ENCODE measurements at places on chromosomes 1 and 21.

GRCh38 chr1:104905322-104905721 lies 1155.6 kb downstream of the AMY1C start:
- DNase-seq = no peak

DNA sequence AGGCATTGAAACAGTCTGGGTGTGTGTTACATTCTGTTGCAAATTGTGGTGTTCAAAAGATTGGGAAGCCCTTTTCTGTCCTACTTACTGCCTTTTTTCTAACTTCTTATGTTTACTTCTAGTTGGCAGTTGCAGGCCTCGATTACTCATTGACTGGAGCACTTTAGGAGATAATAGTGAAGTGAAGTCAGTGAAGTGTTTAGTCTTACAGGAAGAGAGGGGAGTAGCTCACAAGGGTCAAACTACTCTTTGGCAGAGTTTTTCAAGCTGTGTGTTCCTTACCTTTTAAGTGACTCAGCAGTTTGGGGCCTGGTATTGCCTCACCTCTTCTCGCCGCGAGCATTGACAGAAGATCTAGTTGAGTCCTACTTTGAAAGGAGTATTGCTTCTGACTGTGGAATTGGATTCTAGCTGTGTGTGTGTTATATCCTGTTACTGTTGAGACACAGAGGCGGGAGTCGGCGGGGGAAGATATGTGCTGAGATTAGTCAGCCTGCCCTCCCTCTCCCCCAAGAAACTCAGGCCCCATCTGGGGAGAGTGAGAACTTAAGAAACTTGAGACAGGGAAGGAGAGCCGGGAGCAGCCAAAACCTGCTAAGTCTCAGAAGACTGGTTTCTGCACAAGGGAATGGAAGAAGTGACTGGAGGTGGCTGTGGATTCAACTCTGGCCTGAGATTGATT lies 19.3 kb downstream of the AHCYL1 start:
- DNase-seq = no peak

GRCh38 chr1:212254853-212255363 lies 30.3 kb upstream of the PPP2R5A start:
- DNase-seq = no peak

- no peak for DNase-seq
Measured at GRCh38 chr1:14296795-14297194, 301.7 kb upstream of the KAZN start.

DNA sequence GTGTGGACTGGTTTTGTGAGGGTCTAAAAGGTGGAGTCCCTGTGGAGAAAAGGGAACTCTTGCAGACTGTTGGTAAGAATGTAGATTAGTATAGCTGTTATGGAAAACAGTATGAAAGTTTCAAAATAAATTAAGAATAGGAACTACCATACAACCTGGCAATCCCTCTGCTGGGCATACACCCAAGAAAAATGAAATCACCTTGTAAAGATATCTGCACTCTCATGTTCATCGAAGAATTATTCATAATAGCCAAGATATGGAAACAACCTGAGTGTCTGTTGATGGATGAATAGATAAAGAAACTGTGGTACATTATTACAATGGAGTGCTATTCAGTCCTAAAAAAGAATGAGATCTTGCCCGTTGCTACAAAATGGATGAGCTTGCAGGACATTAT lies 109.6 kb downstream of the TBX19 start:
- DNase-seq = no peak

DNA sequence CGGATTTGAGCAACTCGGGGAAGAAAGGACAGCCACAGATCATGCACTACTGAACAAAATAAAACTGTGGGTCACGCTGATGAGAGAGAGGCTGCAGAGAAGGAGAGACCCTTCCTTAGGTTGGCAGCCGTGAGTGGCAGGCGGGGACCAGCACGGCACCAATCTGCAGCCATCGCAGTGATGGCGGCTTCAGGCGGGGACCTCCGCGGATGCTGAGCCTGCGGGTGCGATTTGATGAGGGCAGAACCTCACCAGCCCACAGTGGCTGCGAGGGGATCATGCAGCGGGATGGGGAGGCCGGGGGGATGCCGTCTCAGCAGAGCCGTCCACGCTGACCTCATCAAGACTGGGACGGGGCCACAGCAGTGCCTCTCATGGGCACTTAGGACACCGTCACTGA lies 11.8 kb downstream of the ITGB2 start:
- DNase-seq = no peak

DNA sequence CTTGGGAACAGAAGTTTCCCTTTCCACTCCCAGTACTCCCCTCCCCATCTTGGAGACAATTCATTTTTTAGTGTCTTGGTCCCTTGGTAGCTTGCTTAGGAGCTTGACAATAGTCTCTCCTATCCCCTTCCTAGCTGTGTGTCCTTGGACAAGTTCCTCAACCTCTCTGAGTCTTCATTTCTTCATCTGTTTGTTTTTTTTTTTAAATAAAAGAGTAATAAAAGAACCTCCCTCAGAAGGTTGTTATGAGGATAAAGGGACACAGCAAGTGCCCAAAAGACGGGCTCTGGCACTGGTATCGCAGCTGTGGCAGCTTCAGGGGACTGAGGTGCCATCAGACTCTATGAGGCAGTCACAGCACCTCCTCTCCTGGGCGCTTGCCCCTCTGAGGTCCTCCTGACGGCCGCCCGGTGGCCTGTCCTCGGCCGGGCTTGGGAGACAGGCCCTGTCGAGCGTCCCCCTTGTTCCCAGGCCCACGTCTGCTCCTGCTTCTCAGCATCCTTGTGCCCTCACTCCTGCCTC lies 689.2 kb downstream of the MATN1 start:
- DNase-seq = no peak

GRCh38 chr1:34777519-34778321 lies 3.3 kb upstream of the GJB3 start:
- no peak for DNase-seq

DNA sequence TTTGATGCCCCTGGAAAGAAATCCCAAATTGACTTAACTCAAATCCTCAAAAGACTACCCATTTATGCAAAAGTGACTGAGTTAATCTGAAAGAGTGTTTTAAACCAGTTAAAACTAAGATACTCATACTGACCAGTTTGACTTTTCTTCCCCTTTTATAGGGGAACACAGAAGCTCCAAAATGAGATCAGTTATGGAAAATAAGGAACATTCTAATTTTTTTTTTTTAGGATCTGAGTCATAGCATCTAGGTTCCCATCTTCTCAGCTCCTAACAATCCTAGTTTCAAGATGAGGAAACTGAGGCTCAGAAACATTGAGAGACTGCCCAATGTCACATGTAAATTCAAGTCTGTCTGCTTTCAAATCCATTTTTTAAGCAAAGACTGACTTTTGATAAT lies 231.1 kb upstream of the RUNX1 start:
- no peak for DNase-seq

DNA sequence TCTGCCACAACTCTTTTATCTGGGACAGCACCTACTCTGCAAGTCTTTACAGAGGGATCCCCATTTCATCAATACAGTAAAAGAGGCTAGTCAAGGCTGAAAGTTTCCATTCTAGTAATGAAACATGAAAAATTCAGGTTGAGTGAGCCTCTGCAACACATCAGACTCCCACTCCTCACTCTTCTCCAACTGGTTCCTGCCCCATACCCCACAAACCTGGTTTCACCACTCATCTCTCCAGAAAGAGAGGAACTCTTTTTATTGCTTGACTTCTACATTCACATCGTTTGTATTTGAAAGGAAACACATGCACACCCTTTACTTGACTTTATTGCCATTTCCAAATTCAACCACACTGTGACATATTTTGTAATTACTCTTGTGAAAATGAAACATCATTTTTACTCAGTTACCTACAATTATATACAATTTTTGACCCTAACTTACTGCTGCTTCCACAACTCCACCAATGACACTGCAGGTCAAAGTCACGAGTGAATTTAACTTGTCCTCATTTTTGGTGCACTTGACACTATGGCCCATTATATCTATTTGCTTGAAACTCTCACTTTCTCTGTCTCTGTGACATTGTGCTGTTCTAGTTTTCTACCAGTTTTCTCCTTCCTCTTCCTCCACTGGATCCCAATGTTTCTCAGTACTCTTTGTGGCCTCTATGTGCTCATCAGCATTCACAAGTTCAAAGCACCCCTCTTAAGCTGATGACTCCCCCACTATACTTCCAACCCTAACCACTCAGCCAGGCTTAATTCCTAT lies 8.0 kb downstream of the STX6 start:
- no peak for DNase-seq

- no peak for DNase-seq
Measured at GRCh38 chr1:18357622-18358230, 123.0 kb upstream of the KLHDC7A start.

- DNase-seq = no peak
Measured at GRCh38 chr21:16034446-16035190, 304.8 kb downstream of the USP25 start.

DNA sequence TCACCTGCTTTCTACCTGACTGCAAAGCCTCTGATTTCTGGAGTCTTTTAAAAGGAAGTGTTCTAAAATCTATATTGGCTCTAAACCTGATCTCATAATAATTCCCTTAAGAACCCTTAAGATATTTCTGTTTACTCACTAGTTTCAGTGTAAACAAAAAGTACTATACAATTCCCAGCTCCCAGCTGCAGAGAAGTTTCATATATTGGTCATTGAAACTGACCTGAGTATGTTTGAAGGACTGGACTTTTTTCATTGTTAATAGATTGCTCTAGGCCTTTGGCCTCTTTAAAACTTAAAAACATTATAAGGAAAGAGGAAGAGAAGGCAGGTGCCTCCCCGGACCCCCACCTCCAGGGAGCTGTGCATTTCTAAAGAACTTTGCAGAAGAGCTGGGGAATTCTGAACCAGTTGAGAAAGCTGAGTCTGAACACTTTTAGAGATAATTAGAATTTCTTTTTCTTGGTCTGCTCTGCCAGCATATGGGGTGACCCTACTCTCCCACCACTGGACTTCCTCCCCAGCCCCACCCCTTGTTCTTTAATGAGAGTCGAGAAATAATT lies 23.7 kb downstream of the CLIC6 start:
- DNase-seq = no peak

DNA sequence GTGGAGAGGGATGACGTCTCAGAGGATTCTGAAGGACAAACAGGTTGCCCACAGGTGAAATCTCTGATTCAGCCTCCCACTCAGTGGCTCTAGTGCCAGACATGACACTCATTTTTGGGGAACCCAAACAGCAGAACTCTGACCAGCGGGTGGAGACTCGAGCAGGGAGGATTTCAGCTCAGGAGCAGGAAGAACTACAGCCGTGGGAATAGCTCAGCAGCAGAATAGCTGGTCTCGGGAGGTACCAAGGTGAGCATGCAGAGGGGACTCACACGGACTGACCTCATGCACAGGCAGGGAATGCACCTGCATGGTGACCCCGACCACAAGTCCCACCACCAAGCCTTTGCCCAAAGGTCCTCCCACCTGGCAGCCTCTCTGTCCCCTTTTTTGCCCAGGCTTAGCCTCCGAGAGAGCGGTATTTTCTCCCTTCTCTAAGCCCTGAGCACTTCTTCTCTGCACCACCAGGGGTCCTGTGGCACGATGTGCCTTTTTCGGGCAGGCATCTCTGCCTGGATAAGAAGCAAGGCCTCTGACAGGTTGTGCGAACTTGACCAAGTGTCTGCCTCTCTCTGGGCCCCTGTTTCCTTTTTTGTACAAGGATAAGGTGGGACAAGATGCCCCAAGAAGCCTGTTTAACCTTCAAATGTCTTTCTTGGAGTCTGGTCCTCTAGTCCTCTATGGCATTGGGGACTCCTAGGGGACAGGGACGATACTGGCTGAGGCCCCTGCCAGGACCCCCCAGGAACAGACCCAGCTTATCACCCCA lies 8.8 kb upstream of the FGR start:
- peak; percentile 57 for DNase-seq
